Activated naive CD8-positive, alpha-beta T cell treated with anti-CD3 and anti-CD28 coated beads for 36 hours (primary cell): ENCODE measurements at places on chromosomes 16 and 17.

GRCh38 chr17:30228011-30228410 is 7.5 kb downstream of the SLC6A4 start:
- no peak overlapping the region for H3K27ac ChIP-seq
- H3K4me3 ChIP-seq = no peak overlapping the region
- DNase-seq = no peak
- no peaks in the 10 kb centered on the region for H3K36me3 ChIP-seq
- peaks cover 27% of the 10 kb centered on the region for H3K27me3 ChIP-seq

DNA sequence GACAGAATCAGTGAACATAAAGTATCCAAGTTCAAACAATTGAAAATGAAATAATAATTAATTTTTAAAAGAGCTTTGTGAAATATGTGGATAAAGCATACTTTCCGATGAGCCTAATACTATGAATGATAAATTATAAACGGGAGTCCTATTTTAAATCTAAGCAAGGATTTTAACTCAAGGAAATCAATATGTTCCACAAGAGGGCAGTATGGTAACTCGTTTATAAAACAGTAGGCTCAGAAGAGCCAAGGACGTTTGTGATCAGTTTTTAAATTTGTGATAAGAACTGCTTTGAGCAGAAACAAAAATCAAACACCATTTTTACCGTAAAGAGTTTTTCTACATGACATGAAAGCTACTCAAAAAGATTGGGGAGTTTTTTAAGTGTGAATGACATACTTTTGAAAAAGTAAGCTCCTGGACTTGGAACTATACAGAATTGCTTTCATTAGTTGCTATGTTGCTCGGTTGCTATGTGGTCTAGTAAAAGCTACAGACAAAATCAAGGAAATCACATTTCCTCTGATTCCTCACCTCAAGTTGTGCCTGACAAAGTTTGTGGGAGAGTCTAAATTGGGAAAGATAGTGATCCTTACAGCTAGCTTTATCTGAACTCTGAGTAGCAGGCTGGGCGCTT is 11.8 kb upstream of the TEKT1 start:
- no peak overlapping the region for H3K27ac ChIP-seq
- peaks cover 48% of the 10 kb centered on the region for H3K27me3 ChIP-seq
- no peak for DNase-seq
- H3K4me1 ChIP-seq = peaks cover 5% of the 10 kb centered on the region
- H3K36me3 ChIP-seq = no peaks in the 10 kb centered on the region

- H3K4me3 ChIP-seq = no peak overlapping the region
- H3K36me3 ChIP-seq = peaks cover 2% of the 10 kb centered on the region
- H3K4me1 ChIP-seq = no peaks in the 10 kb centered on the region
- no peak for DNase-seq
- no peaks in the 10 kb centered on the region for H3K27me3 ChIP-seq
- no peak overlapping the region for H3K27ac ChIP-seq
Observed at GRCh38 chr16:54201200-54201599, 85.4 kb downstream of the IRX3 start.

DNA sequence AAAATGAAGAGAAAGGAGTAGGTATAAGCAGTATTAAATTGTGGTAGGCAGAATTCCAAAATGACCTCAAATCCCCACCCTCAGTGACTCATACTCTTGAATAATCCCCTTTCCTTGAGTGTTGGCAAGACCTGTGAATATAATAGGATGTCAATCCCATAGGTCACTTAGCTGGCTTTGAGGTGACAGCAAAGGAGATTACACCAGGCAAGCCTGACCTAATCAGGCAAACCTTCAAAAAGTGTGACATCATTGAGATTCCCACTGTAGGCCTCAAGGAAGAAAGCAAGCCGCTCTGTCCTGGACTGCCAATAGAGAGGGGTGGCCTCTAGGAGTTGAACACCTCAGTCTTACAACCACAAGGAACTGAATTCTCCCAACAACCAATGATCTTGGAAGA is 535.2 kb downstream of the RBFOX1 start:
- no peaks in the 10 kb centered on the region for H3K4me1 ChIP-seq
- no peak overlapping the region for H3K4me3 ChIP-seq

DNA sequence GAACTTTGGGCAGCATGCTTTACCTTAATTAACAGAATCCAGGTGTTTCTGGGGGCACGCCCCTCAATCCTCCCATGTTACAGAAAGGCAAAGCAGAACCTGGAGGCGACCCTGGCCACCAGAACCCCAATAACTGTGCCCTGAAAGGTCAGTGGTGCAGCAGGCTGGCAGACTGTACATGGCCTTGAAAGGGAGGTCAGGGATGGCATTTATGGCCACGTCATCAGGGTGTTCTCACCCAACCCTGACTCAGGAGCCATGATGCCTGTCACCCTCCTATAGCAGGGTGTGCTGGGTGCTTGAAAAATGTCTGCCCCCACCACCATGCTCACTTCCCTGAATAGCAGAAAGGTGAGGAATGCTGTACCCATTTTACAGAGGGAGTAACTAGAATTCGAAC is 177.7 kb downstream of the TMEM132E start:
- H3K27ac ChIP-seq = no peak overlapping the region
- no peak for DNase-seq
- no peaks in the 10 kb centered on the region for H3K4me1 ChIP-seq
- H3K4me3 ChIP-seq = no peak overlapping the region
- peaks cover 29% of the 10 kb centered on the region for H3K27me3 ChIP-seq
- no peaks in the 10 kb centered on the region for H3K36me3 ChIP-seq
